Endothelial cell (in vitro differentiated cells): ENCODE measurements at places on chromosomes 11 and 22. TPM values are rescaled to one million over a fixed set of nuclear protein-coding genes. Genes with fewer than 3 reads are reported as not detected.
A peak's percentile ranks its signal among the peaks of the same experiment; 100 is the strongest.

CYP2R1 gene
- total RNA-seq: 22.4 TPM

OR4C12 gene
- not detected for total RNA-seq

SLC39A13 gene
- 40.9 TPM for total RNA-seq

NXPE1 gene
- total RNA-seq: not detected

DNA sequence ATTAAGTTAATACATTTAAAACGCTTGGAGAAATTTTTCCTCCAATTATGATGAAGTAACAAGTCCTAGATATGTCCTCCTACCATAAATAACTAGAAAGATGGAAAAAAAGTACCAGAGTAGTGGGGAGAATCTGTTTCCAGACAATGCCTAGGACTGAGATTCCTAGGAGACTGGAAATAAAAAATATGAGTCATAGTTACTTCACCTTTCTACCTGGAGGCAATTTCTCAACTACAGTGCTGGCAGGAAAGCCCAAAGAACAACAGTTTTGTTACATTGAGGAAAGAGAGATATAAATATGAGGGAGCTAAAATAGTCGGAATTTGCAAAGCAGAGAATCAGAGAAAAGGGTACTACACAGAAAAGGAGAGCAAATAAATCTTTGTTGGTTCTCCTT is 202.1 kb upstream of the ARHGAP42 start:
- H3K36me3 ChIP-seq: no peaks in the 10 kb centered on the region
- H3K4me3 ChIP-seq: no peak overlapping the region
- H3K27ac ChIP-seq: no peak overlapping the region

DNA sequence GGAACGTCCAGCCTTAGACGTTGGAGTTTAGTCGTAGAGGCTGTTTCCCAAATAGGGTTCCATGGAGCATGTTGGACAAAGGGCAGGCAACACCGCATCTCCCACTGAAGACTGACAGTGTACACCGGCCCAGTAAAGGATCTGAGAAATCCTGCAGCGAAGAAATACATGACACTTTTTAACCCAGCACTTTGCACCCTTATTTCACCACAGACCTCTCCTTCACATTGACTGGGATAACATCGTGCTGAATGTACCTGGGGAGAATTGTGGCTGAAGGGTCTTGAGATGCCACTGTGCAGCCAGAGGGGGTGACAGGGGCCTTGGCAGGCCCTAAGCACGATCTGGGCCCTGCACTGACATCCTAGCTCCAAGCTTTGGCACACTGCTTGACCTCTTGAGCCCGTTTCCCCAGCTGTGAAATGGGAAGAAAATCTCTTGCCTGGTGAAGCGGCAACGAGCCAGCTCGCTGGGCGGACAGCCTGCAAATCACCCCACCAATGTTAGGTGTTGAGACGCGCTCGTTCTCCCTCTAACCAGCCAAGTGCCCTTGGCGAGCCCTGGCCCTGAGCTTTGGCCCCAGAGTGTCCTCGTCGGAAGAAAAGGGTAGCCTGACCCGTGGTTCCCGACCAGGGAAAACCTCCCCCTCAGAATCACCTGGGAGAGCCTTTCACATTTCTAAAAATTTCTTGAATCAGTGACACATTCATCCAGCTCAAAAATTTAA is 13.4 kb downstream of the CD5 start:
- peaks cover 6% of the 10 kb centered on the region for H3K27me3 ChIP-seq
- no peak overlapping the region for H3K27ac ChIP-seq
- H3K4me1 ChIP-seq: peaks cover 4% of the 10 kb centered on the region

DNA sequence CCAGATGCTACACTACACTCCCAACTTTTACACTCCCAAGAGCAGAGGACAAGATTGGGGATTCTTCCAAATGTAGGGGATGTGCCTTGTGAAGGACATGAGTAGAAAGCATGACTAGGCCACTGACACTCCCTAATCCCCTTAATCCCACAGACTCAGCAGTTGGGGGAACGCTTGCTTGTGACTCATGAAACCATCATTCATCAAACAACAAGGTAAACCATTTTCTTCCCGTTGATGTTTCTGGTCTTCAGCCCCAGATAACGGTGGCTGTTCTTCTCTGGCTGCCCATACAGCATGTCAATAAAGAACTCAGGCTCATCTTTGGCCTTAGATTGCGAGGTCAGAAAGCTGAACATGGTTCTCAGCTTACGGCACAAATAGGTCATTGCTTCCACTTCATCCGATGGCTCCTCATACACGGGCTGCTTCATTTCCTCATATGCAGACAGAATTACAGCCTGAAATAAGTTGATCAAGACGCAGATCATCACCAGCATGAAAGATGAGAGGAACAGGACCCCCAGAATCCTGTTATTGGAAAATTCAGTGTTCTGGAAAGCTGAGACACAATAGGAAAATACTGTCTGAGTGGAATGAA is 6.4 kb upstream of the CDPF1 start:
- peaks cover under 1% of the 10 kb centered on the region for H3K4me1 ChIP-seq
- H3K4me3 ChIP-seq: no peak overlapping the region
- peaks cover 1% of the 10 kb centered on the region for H3K36me3 ChIP-seq
- H3K27me3 ChIP-seq: peaks cover 11% of the 10 kb centered on the region

DNA sequence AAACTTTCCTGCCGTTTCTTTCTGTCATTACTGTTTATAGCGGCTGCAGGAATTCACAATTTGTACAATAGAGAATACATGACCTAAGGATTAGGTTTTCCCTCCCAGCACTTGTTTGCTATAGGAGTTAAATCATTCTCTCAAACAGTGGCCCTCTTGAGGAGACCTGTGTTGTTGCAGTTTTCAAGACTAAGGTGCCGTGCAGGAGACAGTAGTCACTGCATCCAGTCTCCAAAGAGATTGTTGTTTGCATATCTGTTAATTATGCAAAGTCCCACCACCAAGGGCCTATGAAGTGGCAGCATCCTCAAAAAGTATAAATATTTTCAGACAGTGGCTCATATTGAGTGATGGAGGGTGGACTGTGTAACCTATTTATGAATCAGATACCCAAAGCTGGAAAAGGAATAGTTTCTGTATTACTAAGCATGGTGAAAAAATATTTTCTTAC is 2.3 kb downstream of the PRSS23 start:
- no peaks in the 10 kb centered on the region for H3K36me3 ChIP-seq
- H3K4me3 ChIP-seq: no peak overlapping the region
- peak; percentile 21 for DNase-seq
- H3K27me3 ChIP-seq: peaks cover 3% of the 10 kb centered on the region
- H3K27ac ChIP-seq: no peak overlapping the region
- peaks cover 25% of the 10 kb centered on the region for H3K4me1 ChIP-seq

DNA sequence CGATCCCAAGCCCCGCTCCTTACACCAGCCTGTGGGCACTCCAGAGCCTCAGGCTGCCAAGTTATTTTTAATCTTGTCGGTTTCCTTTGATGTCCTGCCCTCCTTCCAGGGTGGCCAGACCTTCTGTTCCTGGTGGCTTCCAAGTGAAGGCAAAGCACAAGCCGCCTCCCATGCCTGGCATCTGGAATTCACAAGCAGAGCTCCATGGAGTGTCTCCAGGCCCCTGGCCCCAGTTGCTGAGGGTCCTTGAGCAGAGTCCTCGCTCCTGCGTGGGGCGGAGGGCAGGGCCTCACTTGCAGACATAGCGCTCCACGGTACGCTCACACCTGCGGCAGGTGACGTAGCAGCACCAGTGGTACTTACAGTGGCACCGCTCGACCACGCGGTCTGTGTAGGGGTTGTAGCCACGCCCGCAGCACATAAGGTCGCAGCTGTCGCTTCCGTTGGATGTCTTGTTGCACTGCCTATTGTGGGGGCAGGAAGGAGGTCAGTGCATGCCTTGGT is 19.5 kb downstream of the WNT11 start:
- DNase-seq: no peak
- H3K27me3 ChIP-seq: peaks cover 10% of the 10 kb centered on the region
- peaks cover 4% of the 10 kb centered on the region for H3K36me3 ChIP-seq
- no peak overlapping the region for H3K27ac ChIP-seq
- H3K4me1 ChIP-seq: peaks cover 40% of the 10 kb centered on the region

DNA sequence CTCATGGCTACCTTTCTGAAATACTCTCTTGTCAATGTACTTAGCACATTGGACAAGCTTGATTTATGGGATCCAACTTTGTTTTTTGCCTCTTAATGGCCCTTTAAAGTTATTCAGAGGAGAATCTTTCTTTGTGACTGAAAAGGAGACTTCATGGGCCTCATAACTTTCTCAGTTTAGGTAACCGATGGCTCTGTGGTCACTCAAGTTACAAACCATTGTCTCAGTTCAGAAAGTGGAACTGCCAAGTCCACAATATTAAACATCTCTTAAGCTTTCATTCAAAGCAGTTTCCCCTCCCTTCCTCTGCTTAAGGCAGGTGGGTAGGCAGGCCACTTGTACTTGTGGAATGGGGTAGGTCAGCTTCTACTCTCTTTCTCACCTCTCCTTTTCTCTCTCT is 12.3 kb upstream of the ARL14EP start:
- no peak overlapping the region for H3K4me3 ChIP-seq
- no peak overlapping the region for H3K27ac ChIP-seq
- H3K4me1 ChIP-seq: no peaks in the 10 kb centered on the region
- H3K27me3 ChIP-seq: no peaks in the 10 kb centered on the region
- no peak for DNase-seq

DNA sequence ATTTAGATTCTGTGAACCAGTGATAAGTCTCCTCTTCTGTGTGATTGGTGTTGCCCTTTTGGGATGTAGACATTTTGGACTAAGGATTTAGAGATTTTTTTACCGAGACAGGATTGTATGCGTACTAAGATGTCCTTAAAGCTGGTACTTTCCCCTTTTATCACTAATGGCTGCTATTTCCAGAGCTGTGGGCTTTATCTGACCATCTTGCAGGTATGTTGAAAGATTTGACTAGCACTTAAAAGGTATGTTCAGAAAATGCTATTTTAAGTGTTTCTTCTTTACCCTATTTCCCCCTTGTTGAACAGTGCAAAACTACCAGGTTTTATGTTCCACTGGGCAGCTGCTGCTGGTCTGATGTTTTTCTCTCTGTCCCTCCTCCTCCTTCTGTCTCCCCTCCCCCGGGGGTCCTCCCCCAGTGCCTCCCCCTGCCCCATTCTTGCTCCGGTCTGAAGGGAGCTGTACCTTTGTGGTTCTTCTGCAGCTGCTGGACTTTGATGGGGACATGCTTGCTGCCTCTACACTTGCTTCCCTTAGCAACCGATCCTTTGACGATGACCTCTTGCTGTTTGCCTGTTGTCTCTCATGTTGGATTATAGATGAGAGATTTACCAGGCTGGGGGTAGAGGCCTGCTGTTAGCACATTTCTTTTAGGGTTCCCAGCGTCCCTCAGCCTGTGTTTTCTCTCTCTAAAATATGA is 59.6 kb downstream of the ZNRF3 start:
- no peak for DNase-seq
- no peak overlapping the region for H3K27ac ChIP-seq
- H3K27me3 ChIP-seq: peaks cover 3% of the 10 kb centered on the region
- H3K4me1 ChIP-seq: peaks cover 8% of the 10 kb centered on the region
- peaks cover 8% of the 10 kb centered on the region for H3K36me3 ChIP-seq

GRCh38 chr22:22576244-22576988 is 17.4 kb upstream of the PRAME start:
- H3K4me1 ChIP-seq: no peaks in the 10 kb centered on the region
- no peak overlapping the region for H3K4me3 ChIP-seq
- H3K27me3 ChIP-seq: peaks cover 5% of the 10 kb centered on the region

DNA sequence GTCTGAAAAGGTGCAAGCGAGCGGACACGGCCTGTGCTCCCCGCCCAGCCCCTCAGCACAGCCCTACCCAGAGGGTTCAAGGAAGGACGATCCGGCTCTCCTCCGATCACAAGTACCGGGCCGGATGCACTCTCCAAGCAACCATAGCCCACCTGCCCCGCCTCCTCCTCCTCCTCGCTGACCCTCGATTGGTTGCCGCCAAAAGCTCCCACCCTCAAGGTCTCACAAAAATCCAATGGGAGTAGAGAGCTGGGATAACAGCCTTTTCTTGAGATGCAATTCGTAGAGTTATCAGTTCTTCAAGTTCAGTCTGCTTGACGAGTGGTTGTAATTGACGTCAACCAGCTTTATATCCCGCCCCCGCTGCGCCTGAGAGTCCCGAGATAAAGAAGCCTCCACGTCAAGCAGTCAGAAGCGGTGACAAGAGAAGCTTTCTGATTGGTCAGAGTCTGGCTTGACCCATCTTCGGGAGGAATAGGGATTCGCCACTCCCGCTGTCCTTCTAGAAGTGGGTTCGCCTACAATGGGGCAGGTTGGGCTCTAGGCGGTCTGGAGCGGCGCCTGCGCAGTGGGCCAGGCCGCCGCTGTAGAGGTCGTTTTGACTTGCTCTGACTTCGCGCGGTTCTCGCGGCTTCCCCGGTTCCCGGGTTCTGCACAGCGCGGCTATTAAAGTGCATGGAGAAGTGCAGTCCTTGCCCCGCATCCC is at the start of gene IFT27:
IFT27 (minus strand) TSS at position 156 of the 706 bp plus-strand sequence. CDS start 412 bp downstream, outside the sequence.
- peaks cover 13% of the 10 kb centered on the region for H3K36me3 ChIP-seq
- peaks cover 9% of the 10 kb centered on the region for H3K27me3 ChIP-seq
- H3K4me1 ChIP-seq: peaks cover 15% of the 10 kb centered on the region
- peak within 1 kb of the TSS; percentile 93 for H3K27ac ChIP-seq
- peak; percentile 94 for DNase-seq

DNA sequence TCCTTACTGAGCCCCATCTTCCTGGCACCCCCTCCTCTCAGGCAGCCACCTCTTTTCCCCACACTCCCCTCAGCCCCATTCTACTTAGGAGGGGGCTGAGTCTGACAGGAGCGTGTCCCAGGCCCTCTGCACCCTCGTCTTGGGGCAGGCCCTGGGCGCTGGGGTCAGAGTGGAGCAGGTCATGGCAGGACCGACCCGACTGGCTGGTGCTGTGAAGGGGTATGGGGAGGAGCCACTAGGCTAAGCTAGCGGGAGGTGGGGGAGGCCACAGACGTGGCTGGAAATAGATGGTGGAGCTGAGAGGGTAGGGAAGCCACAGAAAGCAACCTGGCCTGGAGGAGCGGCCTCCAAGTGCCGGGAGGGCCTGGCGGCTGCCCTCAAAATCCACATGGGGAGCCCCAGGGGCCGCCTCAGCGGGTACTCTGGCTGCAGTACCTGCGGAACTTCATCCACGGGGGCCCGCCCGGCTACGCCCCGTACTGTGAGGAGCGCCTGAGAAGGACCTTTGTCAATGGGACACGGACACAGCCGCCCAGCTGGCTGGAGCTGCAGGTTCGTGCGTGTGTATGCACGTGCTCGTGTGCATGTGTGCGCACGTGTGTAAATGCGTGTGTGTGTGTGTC is 61.7 kb downstream of the MYO7A start:
- no peak overlapping the region for H3K27ac ChIP-seq
- no peaks in the 10 kb centered on the region for H3K4me1 ChIP-seq
- peaks cover 5% of the 10 kb centered on the region for H3K27me3 ChIP-seq
- DNase-seq: no peak
- peaks cover 5% of the 10 kb centered on the region for H3K36me3 ChIP-seq

DNA sequence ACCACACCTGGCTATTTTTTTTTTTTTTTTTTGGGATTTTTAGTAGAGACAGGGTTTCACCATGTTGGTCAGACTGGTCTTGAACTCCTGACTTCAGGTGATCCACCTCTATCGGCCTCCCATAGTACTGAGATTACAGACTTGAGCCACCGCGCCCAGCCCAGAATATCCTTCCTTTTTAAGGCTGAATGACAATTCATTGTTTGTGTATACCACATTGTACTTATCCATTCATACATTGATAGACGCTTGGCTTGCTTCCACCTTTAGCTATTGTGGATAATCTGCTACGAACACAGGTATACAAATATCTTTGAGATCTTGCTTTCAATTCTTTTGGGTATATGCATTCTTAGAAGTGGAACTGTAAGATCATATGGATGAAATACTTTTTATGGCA is 10.8 kb upstream of the RASSF10 start:
- H3K36me3 ChIP-seq: no peaks in the 10 kb centered on the region
- no peak for DNase-seq
- peaks cover 2% of the 10 kb centered on the region for H3K27me3 ChIP-seq
- H3K27ac ChIP-seq: no peak overlapping the region
